ENCODE measurements at places on chromosomes 16 and 17.

- DNase-seq: no peak
Observed at GRCh38 chr17:7575481-7575883, 4.0 kb upstream of the CD68 start.

DNA sequence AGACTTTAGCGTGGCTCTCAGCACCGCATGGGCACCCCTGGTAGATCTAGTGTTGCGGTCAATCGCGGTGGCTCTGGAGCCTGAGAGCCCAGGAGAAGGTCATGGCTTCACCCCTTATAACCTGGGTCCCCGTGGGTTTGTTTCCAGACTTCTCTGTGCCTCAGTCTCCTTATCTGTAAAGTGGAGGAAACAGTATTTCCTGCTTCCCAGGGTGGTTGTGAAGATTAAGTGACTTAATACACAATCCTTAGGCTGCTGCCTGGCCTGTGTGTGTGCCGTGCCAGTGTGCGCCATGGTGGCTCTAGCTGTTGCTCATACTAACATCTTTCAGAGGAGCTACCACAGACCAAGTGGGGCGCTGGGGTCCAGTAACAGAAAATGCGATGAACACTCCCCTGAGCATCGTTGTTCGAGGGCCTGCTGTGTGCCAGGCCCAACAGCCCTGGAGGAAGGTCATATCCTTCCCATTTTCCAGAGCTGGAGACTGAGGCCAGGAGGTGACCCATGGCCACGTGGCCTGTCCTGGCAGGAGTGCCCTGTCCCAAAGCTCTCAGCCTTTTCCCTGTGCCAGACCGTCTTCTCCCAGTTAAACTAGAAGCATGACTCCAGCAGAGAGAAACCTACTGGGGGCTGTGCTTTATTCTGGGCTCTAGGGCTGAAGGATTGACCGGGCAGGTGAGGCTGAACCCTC, 70.1 kb downstream of the CMIP start:
- no peak for DNase-seq

DNA sequence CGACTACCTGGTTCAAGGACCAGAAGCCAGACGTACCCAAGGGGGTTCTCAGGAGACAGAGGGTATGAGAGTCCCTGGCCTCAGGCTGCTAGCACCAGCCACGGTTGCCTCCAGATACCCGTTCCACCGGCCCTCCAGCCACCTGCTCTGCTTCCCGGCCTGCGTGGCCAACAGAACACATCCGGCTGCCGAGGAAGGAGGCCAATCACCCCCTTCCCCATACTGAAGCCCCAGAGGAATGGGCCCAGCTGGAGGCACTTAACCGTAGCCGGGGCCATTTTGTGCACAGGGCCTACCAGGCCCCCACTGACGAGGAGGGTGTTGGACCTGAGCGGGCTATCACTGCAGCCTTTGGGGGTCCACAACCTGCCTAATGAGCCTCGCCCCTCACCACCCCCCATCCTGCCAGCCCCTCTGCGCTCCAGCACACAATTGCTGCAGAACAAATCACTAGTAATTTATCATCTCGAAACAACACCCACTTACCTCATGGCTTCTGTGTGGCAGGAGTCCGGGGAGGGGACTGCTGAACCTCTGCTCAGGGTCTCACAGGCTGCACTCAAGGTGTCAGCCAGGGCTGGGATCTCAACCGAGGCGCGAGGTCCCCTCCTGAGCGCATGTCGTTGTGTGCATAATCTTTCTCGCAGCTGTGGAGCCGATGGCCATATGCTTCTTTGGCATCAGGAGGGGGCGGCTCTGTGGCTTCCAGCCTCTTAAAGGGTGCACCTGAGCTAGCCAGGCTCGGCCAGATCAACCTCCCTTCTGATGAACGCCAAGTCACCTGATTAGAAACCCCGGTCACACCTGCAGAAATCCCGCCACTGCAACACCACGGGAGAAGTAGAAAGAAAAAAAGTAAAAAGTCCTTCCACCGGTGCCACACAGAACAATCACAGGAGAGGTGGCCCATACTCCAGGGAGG, 10.1 kb upstream of the KREMEN2 start:
- no peak for DNase-seq

GRCh38 chr17:66775271-66775670, 59.6 kb upstream of the CACNG5 start:
- no peak for DNase-seq

DNA sequence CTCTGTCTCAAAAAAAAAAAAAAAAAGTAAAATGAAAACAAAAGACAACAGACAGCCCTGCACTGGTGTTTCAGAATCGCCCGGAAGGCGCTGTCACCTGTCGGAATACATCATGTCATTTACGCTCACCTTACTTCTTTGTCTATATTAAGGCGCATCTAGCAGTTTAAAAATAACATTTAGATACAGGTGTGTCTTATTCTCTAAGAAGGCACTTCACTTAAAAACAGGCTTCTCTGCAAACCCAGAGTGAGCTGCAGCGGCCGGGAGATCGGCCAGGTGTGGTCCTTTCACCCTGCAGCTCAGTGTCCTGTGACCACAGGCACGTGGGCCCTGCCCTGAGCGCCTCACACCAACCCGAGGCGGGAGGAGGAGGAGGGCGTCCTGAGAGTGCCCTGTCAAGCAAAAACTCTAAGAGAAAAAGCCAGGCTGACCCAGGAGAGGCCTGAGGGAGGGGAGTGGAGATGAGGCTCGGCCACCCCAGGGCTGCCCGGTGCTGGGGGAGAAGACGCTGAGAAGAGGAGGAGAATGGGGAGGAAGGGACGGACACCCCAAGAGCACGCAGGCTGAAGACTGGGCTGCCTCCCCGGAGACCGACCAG, 3.3 kb upstream of the LMF1 start:
- DNase-seq: no peak

DNA sequence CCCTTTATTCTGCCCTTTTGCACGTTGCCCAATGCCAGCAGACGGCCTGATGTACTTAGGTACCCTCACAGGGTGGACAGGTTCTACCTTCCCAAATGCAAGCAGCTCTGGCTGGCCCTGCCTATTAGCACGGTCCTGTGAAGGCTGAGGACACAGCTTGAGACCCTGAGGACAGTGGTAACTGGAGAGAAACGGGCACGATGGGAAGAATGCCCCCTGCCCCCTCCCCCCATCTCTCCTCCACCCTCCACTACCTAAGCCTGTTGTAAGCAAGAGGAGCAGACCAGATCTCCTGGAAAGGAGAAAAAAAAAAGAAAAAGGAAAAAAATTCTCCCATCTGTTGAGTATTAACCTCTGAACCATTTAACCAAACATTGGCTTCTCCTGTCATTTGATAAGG, 34.1 kb downstream of the MEOX1 start:
- DNase-seq: no peak

GRCh38 chr17:59409336-59410048, 78.0 kb downstream of the YPEL2 start:
- DNase-seq: no peak

DNA sequence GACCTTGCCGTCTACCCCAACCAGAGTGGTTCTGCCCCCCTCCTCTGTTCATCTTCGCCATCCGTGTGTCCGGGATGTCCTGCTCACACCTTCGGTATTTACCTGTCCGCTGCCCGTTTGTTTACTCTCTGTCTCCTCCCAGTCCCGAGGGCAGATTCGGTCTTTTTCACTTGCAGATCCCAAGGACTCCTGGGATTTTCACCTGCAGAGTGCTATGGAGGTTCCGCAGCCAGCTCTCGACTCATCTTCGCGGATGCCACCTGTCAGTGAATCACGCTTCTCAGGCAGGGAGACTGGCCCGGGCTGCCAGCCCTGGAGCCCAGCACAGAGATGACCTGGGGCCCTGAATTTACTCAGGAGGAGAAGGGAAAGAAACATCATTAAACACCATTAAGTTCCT, 8.1 kb downstream of the CRISPLD2 start:
- DNase-seq: no peak

Measured in CD4-positive, alpha-beta T cell treated with Interleukin-21 for 1 hour (primary cell).